ENCODE measurements at places on chromosomes 1 and 21.

- DNase-seq = no peak
Observed at GRCh38 chr1:10308001-10308400, 90.9 kb upstream of the PGD start.

- no peak for DNase-seq
Observed at GRCh38 chr1:166813508-166814223, 25.6 kb upstream of the POGK start.

- DNase-seq = no peak
Observed at GRCh38 chr21:15233611-15234010, 168.8 kb upstream of the NRIP1 start.

GRCh38 chr1:200512191-200512590 is 102.4 kb upstream of the ZNF281 start:
- DNase-seq = no peak

DNA sequence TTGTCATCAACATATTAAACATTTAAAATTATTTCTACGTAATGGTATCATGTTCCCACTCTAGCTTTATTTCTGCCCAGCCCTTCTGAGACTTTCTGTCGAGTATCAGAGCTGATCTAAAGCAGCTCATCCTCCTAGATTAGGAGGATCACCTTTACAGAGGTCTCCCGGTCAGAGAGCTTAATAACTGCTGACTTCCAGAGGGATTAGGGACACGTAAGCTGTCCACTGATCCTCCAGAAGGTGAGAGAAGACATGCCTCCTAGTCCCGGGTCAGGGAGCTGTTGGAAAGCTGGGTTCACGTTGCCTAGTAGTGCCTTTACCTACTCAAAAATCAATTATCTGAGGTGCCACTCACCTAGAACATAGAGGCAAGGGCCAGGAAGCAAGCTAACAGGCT is 31.2 kb upstream of the NADK start:
- no peak for DNase-seq

DNA sequence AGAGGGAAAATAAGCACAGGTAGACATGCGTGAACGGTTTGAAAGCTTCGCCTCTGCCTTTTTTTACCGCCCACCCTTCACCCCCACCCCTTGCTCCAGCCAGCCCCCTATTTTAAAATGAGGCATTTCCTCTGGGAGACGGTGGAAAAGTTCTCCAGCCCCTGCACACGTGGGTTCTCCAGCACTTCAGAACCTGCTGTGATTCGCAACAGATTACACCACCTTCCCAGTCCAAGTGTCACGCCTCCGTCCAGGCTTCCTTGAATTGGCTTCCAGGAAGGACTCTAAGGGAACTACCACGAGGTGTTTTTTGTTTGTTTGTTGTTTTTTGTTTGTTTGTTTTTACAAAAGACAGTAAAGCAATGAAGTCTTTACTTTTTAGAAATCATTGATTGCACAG is 2.6 kb downstream of the LRRC7 start:
- no peak for DNase-seq

DNA sequence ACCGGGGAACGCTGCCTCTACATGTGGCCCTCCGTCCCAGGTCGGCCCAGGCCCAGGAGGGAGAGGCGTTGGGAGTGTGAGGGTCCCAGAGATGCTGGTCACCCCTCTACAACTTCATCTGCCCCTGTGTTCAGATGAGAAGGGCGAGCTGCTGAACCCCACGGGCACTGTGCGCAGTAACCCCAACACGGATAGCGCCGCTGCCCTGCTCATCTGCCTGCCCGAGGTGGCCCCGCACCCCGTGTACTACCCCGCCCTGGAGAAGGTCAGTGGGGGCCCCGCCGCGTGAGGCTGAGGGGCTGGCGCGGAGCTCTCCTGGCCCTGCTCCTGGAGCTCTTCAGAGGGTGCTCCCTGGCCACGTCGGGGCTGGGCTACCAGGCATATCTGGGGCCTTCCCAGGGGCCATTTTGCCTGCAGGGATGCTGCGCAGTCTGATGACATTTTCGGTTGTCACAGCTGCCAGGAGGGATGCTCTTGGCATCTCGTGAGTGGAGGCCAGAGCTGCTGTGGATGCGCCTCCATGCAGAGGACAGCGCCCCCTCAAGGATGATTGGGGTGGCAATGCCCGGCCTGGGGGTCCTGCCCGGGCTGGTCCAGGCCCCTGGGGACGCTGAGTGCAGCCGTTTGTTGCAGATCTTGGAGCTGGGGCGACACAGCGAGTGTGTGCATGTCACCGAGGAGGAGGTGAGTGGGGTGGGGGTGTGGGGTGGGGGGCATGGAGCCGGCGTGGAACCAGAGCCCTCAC is 68.6 kb downstream of the PIK3CD start:
- no peak for DNase-seq
